ENCODE measurements at places on chromosomes 2 and 18. TPM values are rescaled to one million over a fixed set of nuclear protein-coding genes. Genes with fewer than 3 reads are reported as not detected.

The ZNF516 gene
- total RNA-seq, result 47.5 TPM

The KCNK3 gene
- 569 TPM for total RNA-seq

The CXCR2 gene
- 0.68 TPM for total RNA-seq

The BCL11A gene
- total RNA-seq, result 3.9 TPM

Measured in adrenal gland (tissue), 19 donors.